ENCODE measurements at places on chromosomes 5 and 9.

GRCh38 chr5:22678886-22679285 is 174.3 kb downstream of the CDH12 start:
- DNase-seq, result no peak

DNA sequence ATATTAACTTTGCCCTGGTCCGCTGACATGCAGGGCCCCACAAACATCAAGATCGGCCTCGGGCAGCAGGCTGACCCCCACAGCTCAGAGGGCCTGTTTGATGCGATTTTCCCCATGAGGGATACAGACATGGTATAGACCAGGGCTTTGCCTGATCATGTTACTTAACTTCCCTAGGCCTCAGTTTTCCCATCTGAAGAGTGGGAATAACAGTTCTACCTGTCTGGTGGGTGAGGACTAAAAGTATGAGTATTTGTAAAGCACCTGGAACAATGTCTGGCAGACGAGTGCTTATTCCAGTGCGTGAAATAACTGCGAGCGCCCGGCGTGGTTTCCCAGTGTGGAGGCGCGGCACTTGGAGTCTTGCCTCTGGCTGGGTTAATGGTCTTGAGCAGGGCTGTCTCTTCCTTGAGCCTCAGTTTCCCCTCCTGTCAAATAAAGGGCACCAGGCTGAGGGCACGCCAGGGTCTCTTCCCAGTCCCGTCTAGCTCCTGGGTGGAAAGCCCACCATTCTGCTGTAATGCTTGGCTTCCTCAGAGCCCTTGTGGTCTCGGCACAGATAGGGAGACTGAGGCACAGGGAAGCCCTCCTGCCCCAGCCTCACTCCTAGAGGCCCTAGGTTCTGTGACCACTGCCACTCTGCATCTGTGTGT is 47.2 kb downstream of the ASS1 start:
- DNase-seq, result no peak

DNA sequence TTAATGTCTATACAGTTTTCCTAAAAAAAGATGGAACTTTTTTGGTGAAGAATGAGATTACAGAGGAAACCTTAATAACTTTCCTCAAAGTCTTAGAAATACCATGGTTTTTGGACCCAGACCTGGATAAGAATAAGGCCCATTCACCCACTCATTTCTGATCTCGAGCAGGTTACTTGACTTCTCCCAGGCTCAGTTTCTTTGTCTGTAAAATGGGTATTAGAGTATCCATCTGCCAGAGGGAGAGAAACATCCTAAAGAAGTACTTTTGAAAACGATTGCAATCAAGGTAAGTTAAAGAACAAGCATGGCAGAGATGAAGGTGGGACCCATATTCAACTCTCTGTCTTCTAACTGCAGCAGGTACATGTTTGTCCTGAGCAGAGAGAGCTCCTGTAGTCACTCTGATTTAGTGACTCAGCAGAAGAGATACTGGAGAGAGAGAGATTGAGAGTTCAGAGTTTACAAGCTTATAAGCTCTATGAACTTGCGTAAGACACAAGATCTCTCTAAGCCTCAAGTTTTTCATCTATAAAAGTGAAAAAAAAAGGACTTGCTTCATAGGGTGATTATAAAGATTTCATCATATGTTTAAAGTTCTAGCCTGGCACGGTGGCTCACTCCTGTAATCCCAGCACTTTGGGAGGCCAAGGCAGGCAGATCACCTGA is 379.4 kb upstream of the SGCD start:
- no peak for DNase-seq

DNA sequence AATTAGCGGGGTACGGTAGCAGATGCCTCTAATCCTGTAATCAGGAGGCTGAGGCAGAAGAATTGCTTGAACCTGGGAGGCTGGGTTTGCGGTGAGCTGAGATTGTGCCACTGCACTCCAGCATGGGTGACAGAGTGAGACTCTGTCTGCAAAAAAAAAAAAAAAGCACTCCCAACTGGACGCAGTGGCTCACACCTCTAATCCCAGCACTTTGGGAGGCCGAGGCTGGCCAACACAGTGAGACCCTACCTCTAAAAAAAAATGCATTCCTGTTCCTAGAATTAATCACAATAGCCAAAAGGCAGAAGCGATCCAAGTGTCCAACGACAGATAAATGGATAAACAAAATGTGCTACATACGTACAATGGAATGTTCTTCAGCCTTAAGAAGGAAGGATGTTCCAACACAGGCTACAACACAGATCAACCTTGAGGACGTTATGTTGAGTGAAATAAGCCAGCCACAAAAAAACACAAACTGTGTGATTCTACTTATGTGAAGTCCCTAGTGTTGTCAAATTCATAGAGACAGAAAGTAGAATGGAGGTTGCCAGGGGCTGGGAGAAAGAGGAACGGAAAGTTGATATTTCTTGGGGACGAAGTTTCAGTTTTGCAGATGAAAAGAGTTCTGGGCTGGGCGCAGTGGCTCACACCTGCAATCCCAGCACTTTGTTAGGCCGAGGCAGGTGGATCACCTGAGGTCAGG is 13.8 kb downstream of the FAM78A start:
- peak; percentile 73 for DNase-seq

DNA sequence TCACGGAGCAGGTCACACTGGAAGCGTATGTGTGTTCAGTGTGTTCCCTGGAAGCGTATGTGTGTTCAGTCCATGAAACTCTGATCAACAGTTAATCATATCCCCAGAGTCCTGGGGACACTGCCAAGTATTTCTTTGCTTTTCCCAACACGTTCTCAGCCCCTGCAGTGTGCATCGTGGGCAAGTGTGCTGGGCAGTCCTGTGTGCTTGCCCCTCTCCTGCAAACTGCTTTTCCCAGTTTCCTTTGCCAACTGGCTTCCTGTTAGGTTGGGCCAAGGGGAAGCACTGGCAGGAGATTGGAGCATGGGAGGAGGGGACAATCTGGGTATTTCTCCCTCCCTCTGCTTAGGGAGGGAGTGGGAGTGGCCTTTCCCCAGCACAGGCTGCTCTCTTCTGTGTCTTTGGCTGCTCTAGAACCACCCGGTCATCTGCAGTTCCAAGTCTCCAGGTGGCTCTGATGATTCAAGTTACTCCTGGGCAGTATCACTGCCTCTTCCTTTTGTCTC is 36.8 kb upstream of the NEK6 start:
- no peak for DNase-seq

DNA sequence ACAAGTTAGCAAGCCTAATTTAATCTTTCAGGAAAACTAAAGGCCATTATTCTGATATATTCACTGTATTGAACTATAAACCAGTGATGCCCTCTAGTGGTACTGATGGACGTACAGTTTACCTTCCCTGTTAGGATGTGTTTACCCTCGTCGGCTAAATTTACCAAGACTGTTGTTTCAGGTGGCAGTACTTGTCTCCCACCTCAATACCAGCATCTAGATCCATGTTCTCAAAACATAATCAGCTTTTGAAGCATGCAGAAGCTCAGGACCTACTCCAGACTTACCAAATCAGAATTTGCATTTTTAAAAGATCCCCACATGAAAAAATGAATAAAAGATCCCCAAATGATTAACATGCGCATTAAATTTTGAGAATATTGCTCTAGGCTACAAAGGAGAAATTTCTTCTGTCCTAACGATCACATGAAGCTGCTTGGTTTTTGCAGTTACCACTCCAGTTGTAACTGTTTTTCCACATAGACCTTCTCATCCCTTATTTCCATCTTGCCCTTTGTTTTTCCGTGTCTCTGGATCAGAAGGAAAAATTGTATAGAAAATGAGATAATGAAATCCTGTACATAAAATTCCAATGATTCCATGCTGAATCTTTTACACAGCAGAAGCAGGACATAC is 3.2 kb upstream of the BAAT start:
- peak; percentile 66 for DNase-seq

DNA sequence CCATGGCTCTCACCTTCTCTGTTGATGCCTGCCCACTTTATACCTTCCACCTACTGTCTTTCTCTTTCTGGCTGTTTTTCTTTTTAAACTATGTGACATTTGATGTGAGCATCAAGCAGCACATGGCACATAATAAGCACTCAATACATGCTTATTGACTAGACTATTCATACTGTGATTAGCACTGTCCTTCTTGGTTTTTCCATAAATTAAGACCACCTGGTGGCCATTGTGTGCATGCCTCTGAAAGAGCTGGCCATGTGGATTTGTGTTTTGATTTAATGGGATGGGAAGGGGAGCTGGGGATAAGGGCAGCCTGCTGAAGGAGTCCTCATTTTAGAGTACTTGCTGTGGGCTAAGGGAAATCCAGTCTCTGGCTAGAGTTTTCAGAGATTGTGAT is 79.4 kb downstream of the ARHGEF28 start:
- no peak for DNase-seq

DNA sequence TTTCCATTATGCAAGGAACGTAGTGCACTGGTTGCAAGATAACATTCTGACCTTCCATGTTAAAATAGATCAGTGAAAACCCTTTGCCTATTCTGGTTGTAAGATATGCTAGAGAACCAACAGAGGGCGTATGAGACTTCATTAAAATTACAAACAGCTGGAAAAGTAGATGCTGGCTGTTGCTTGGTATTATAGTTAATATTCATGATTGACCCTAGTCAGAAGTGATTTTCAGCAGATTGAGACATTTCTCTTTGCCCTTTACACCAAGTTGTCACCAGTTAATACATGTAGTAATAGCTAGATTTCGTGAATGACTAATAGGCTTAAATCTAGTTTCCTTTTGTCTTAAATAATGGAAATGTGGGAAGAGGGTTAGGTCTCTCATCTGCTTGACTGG is 13.8 kb upstream of the FGF18 start:
- DNase-seq, result peak; percentile 73

- no peak for DNase-seq
Observed at GRCh38 chr9:99433555-99433954, 211.5 kb downstream of the SEC61B start.

- DNase-seq, result no peak
Observed at GRCh38 chr5:112878760-112879159, 17.7 kb downstream of the SRP19 start.

- no peak for DNase-seq
Observed at GRCh38 chr5:109645707-109646192, 44.0 kb upstream of the MAN2A1 start.

DNA sequence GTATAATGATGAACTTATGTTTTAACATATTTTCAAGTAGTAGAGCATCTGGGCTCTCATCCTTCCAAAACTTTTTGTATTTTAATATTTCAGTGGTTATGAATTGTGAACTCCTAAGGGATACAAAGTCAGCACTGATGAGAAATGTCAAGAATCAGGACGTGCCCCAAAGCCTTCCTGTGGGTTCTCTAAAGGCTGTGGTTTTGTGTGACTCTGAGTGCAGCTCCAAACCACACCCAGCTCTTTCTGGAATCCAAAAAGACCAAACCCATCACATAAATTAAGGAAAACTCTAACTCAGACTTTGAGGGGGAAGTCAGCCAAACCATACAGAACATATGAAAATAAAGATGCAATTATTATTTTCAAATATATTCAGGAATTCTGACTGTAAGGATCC is 40.8 kb upstream of the SMU1 start:
- DNase-seq, result no peak

DNA sequence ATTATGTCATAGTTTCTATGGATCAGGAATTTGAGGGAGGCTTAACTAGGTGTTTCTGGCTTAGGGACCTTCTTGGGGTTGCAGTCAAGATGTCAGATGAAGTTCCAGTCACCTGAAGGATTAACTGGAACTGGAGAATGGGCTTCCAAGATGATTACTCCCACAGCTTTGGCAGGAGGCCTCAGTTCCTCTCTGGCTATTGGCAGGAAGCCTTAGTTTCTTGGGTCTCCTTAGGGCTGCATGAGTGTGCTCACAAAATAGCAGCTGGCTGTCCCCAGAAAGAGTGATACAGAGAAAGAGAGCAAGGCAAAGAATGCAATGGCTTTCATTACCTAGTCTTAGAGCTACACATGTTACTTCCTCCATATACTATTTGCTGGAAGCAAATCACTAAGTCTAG is 138.1 kb upstream of the TLE4 start:
- DNase-seq, result no peak

DNA sequence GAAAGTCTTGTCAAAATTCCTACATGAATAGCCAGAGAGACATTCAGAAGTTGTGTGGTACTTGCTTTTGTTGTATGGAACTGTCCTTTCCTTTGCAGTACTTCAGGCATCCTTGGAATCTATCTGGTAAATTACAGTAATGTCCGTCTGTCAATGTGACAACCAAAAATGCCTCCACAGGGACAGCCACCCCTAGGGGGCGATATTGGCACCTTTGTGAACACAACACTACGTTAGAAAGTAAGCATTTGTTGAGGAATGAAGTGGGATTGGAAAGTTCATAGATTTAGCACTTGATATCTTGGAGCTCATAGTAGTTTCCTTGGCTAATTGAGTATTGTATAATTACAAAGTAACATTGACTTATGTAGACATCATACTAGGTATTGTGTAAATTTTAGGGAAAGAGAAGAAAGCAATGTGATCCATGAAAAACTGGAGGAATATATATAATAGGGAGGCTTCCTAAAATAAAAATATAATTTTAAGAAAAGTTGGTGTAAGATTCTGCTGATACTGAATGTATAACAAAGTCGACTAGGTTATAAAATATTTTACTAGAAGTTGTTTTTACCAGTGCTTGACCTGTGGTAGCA is 32.7 kb downstream of the TMEFF1 start:
- DNase-seq, result peak; percentile 84

- no peak for DNase-seq
Observed at GRCh38 chr9:114908104-114908622, 22.2 kb downstream of the TNFSF8 start.

- no peak for DNase-seq
Observed at GRCh38 chr5:56534102-56534829, 281.1 kb upstream of the MAP3K1 start.

DNA sequence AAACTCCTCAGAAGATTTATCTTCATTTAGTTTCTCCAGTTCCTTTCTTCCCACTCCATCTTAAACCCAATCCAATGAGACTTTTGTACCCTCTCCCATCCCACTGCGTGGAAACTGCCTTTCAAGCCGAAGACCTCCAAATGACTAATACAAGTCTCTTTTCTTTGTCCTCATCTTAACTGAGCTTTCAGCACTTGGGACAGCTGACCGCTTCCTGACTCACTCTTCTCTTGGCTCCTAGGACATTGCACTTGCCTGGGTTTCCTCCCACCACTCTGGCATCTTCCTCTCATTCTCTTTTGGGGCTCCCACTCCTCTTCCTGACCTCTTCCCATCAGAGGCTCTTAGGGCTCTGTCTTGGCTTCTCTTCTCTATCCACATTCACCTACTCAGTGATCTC is 243.7 kb downstream of the HSPA4 start:
- DNase-seq, result no peak

- DNase-seq, result peak; percentile 58
Observed at GRCh38 chr9:37801287-37801850, 772 bp downstream of the DCAF10 start.

GRCh38 chr5:175797521-175798038 is 73.8 kb upstream of the CPLX2 start:
- no peak for DNase-seq
